NCI-H69 (cell line): ENCODE measurements at places on chromosomes 3 and 15.
A peak's percentile ranks its signal among the peaks of the same experiment; 100 is the strongest.

- peak; percentile 81 for DNase-seq
Observed at GRCh38 chr15:23564821-23565394, 566 bp upstream of the MKRN3 start.

DNA sequence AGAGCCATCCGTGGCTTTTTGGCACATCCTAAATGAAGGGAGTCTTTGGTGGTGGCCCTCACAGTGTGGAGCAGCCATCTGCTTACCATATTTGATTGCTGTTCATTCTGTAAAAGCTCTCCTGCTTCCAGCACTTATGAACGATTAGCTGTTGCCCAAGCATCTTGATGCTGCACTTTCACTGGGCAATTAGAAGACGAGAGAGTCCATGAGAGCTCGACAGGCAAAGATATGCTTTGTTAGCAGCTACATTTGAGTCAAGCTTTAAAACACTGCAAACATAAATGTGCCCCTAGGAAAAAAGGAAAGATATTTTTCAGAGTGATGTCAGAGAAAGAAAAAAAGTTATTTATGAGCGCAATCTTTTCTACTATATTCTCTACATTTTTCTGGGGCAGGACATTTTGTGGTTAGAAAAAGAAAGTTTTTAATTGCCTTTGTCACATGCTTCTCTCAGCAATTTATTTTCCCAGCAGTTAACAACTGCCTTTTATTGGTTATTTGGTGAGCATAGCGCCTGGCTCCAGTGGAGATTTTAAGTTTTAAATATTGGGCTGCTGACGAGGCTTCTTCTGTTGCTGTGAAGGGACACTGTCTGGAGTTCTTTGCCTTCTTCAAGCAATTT is 468.4 kb downstream of the C3orf38 start:
- peak; percentile 1 for DNase-seq

GRCh38 chr3:128923576-128923975 is 44.2 kb downstream of the ACAD9 start:
- no peak for DNase-seq

DNA sequence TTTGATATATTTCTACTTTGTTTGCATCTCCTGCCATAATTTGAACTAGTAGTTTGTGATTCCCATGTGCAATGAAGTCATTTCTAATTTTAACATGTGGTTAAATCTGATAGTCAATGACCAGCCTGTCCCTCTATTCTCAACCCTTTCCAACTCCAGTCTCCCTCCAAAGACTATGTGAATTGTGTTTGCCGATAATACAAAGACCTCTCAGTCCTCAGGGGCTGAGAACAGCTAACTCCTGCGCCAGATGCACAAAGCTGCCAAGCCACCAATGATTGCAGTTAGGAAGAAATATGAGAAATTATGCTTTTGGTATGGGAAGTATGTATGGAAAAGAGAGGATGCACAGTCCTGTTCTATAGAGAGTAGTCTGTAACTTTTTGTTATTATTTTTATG is 54.0 kb downstream of the KCNH8 start:
- peak; percentile 39 for DNase-seq

DNA sequence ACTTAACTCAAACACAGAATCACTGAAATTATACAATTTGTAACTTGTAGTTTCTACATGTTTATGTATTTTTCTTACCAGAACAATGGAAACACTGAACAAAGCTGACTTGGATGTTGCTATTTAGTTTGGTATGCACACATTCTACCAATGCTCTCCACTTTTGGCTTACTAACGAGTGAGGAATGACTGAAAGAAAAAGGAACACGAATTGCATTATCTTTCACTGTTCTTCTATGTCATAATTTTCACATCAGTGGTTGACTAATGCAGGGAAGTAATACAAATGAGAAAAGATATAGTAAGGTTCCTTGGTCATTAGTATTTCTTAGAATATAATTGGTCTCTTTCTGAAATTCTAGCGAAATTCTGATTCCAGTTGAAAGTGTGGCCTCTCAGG is 9.8 kb upstream of the CNTN3 start:
- no peak for DNase-seq

DNA sequence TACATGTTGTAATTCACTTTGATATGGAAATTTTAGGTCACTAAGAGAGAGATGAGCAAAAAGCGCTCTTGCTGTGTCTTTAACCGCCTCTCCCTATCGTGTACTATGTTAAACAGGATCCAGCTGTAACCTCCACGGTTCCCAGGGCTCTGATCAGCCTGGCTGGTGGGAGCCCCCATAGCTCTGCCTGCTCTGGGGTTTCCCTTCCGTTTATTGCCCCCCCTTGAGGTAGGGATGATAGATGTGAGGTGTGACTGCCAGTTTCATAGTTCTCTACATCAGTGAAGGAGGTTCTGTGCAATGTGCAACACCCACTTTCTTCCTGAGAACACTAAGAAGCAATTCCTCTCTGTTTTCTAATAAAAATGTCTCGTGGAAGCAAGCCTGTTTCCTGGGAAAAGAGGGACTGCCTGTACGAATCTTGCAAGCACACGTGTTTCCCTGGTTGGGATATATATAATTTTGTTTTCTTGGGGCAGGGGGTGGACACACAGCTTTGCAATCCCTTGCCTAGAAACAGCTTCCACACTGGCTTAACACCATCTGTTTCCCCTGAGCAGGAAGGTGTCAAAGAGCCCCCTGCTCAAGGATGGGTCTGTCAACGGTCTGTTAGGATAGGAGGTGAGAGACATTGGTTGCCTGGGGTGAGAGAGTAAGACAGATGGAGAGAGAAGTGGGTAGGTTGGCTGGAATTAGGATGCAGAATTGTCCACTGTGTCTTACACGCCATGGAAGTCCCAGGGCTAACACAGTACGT is 23.8 kb downstream of the CORO2B start:
- no peak for DNase-seq

DNA sequence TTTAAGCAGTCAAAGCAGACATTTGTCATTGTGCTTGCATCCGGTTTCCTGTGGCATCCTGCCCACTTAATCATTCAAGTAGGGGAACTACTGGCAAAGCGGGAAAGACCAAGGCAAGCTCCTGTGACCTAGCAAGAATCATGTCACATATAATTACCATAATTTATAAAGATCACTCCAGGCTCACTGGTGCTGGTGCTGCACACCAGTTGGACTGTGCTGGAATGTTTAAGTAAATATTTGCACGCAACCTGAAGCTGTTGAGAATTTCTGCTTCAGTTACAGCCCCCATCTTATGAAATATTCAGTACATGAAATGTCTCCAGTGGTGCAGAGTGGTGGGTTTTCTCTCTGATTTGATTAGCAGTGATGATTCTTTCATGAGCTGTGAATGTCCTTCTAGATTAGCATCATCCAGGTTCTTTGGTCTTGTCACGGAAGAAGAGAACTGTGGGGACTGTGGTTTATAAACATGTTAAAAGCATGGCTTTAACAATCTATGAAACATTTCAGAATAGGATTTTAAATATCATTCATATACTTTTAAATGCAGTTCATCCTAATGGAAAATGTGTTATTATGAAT is 621.3 kb upstream of the EPHA6 start:
- DNase-seq, result peak; percentile 1

DNA sequence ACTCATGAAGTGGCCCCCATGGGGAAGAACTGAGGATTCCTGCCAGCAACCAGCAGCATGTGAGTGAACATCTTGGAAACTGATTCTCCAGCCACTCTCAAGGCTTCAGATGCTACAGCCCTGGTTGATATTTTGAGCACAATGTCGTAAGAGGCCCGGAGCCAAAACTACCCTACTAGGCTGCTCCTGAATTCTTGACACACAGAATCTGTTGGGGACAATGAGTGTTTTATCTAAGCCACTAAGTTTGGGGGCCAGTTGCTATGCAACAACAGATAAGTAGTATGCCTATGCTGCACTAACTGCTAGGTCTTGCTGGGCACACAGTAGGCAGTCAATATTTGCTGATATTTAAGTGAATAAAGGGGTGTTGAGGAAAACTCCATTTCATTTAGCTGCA is 89.9 kb upstream of the CHL1 start:
- DNase-seq, result peak; percentile 4

DNA sequence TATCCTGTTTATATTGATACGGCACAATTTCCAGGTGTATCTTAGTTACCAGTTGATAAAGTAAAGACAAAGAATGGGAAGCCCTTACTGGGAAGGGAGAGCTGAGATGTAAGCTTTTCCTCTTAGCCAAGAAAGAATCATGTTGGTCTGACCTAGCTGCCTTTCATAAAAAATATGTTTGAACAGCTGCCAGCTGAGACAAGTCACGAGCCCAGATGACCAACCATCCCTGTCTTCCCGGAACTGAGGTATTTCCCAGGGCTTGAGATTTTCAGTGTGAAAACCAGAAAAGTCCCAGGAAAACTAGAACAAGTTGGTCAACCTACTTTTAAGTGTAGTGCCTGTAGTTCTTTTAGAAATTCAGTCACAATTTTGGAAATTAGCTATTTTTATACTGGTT is 3.6 kb upstream of the MYH15 start:
- peak; percentile 13 for DNase-seq

DNA sequence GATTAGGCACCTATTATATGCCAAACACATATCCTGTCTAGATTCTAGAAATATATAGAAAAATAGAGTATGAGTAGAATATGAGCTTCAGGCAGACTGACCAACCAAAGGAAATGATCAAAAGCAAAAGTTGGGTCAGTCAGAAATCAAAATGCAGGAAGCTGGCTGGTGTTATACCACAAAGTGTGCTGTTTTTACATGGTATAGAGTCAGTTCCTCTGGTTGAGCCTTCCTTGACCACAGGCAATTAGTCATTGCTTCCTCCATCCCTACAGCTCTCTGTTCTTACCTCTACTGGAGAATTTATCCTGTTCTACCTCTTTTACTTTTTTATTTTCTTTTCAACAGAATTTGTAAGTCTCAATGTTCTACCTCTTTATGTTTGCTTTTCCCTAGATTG is 149.8 kb downstream of the TMCO5A start:
- no peak for DNase-seq

DNA sequence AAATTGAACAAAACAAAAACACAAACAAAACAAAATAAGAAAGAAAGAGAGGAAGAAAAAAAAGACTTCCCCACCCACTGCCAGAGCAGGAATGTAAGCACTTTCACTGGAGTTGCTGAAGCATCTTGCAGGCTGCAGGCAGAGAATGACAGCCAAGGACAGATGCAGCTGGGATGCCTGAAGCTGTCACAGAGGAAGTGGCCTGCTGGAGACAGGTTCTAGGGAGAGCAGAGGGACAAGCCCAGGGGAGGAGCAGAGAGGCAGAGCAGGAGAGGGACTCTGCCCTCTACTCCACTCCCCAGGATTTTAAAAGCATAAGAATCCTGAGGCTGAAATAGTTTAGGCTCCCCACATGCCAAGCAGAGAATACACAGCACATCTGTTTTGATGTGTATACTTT is 326.2 kb downstream of the TUSC7 start:
- DNase-seq, result no peak

- no peak for DNase-seq
Observed at GRCh38 chr3:99212969-99213368, 311.5 kb upstream of the DCBLD2 start.

DNA sequence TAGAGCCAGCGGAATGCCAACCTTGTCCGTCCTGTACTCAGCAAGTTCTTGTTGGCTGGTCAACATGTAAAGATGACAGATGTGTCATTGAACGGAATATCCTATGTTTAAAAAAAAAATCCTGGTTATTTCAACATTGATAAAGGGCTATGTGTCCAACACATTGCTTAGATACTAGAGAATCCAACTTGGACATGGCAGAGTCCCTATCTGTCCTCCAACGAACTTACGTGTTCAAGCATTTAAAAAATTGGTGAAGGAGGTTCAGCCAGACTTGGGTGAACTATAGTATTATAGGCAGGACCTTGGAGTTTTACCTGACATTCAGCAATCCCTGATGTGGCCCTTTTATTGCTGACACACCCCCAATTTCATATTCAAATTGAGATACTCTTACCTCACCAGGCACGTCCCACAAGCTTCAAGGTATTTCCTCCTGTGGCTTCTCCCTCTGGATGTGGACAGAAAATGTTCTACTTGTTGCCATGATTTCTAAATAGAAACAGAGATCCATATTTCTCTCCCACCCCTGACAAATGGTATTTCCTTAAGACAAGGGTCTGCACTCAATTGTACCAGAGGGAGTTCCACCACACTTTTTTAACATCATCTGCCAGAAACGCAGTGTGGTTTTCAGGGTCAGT is 207.7 kb upstream of the TPM1 start:
- DNase-seq, result no peak

DNA sequence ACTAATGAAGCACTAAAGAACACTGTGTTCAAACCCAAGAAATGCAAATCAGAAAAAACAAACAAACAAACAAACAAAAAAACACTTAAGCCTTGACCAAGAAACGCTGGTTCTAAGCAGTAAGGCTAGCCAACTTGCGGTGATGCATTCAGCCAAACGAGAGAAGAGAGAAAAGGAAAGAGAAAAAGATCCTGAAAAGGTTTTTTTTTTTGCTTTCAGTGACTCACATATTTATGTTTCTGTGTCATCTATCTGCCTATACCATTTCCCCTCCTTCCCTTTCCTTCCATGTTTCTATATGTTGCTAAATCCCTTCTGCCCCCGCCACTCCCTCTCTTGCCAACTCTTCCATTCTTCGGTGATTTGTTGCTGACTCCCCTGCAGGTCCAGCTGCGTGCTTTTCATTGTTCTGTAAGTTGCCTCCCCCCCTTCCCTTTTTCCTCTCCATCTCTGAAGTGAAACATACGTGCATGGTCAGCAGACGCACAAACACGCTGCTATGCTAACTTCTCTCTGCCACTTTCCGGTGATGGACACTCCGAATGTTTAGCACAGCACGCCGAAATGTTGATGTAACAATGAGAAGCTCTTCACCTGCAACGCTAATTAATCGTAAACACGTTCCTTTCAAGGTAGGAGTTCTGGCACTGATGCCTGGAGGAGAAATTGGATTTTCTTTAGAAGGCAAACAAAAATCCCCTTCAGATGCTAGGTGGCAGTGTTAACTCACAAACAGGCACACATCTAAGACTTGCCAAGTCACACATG is 154.4 kb downstream of the TUSC7 start:
- DNase-seq, result peak; percentile 54

GRCh38 chr3:64293121-64293520 is 67.9 kb upstream of the PRICKLE2 start:
- DNase-seq, result no peak
